ENCODE measurements at places on chromosomes 7 and 10. TPM values are rescaled to one million over a fixed set of nuclear protein-coding genes. Genes with fewer than 3 reads are reported as not detected.

DNA sequence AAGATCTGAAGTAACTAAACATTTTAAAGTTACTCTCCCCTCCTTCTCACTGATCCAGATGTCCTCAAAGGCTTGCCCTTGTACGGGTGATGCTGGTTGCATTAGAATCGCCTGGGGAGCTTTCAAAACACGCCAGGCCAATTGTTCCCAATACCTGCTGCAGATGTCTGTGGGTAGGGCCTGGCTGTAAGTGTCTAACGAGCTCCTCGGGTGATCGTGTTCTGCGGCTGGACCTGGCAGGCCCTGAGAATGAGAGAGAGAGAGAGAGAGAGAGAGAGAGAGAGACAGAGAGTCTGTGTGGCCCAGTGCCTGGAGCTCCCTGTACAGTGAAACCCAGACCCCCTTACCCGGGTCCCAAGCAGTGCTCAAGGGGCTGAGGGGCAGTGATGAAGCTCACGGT is 8.4 kb downstream of the COL13A1 start:
- DNase-seq: no peak

GRCh38 chr10:117948493-117948892 is 98.2 kb downstream of the RAB11FIP2 start:
- DNase-seq: no peak

- DNase-seq: no peak
Measured at GRCh38 chr10:17768957-17769356, 17.0 kb downstream of the TMEM236 start.

RNF32 gene
- total RNA-seq: 0.56 TPM

DNA sequence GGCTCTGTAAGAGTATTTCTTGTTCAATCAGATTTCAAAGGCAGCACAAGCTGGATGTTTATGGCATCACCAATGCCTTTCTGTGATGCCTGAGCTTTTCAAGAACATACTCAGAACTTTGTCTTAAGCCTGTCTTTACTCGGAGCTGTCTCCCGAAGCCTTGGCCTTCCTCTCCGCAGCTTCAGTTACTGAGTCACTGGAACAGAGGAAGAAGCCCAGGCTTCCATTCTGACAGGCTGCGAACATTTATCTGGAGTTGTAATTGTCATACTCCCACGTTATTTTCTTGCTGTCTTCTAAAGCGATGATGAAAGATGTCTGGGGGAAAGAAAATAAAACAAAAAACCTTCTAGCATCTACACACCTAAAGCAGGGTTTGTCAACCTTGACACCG is 43.9 kb downstream of the GRK5 start:
- no peak for DNase-seq

GRCh38 chr10:114956466-114956865 is 18.5 kb downstream of the TRUB1 start:
- DNase-seq: no peak

SPDYE16 gene
- total RNA-seq: 0.34 TPM

- no peak for DNase-seq
Measured at GRCh38 chr10:94889123-94889522, 49.3 kb upstream of the CYP2C9 start.

CADPS2 gene
- total RNA-seq: 11.5 TPM

- DNase-seq: no peak
Measured at GRCh38 chr10:72598769-72599701, 26.8 kb downstream of the MICU1 start.

DNA sequence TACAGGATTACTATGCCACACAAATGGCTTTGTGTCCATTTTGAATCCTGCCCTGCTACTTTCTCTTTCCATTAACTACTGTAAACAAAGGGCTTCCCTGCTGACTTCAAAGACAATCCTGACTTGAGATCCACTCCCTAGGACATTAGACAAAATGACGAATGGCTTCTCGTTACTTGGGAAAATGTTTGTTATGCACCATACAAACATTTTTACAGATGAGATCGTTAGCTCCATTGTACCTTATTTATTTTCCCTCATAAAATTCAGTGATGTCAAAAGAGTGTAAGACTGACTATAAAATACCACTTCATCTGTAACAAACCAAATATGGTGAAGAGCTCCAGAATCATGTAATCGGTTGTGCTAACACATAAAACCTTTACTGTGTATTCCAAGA is 121.8 kb downstream of the CD36 start:
- DNase-seq: no peak

- DNase-seq: no peak
Measured at GRCh38 chr7:50209461-50210135, 94.9 kb upstream of the IKZF1 start.

- DNase-seq: peak; percentile 30
Measured at GRCh38 chr10:123007558-123008354, 839 bp downstream of the IKZF5 start.

DNA sequence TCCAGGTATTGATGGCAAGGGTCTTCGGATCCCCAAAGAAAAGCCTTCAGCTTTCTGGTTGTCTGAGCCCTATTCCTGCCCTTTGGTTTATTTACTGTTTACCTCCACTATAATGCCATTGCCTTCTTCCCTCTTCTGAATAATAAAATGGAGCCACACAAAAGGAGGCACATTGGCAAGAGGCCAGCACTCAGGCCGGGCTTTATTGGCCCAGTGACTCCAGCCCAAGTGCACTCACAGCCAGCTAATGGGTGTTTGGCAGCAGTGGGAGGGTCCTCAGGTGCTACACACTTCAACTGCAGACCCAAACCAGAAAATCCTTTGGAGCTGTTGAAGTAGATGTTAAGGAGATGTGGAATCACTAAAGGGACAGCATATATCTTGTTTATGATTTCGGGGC is 336.0 kb downstream of the PLXNA4 start:
- no peak for DNase-seq

- peak; percentile 56 for DNase-seq
Measured at GRCh38 chr10:18233775-18234174, 93.6 kb downstream of the CACNB2 start.

- no peak for DNase-seq
Measured at GRCh38 chr7:128233471-128233870, 7.6 kb upstream of the LEP start.

PRPS1L1 gene
- not detected for total RNA-seq

DNA sequence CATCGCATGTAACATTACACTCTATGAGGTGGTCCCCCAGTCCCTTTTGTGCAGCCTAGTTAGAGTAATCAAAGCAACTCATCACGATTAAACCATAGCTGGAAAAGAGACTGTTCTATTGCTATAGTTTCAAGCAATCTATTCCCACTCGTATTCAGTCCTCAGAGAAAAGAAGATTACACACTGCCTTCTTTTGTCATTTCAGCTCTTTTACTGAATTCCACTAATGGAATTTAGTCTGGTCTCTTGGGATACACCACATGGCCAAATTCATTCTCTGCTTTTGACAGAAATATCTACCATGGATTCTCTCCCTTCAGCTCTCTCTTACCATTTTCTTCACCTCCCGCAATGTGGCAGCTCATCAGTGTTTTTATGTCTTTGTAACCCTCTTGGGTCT is 108.9 kb upstream of the HDAC9 start:
- no peak for DNase-seq

DYNC1I1 gene
- total RNA-seq: 18.5 TPM

MET gene
- 16.7 TPM for total RNA-seq

DNA sequence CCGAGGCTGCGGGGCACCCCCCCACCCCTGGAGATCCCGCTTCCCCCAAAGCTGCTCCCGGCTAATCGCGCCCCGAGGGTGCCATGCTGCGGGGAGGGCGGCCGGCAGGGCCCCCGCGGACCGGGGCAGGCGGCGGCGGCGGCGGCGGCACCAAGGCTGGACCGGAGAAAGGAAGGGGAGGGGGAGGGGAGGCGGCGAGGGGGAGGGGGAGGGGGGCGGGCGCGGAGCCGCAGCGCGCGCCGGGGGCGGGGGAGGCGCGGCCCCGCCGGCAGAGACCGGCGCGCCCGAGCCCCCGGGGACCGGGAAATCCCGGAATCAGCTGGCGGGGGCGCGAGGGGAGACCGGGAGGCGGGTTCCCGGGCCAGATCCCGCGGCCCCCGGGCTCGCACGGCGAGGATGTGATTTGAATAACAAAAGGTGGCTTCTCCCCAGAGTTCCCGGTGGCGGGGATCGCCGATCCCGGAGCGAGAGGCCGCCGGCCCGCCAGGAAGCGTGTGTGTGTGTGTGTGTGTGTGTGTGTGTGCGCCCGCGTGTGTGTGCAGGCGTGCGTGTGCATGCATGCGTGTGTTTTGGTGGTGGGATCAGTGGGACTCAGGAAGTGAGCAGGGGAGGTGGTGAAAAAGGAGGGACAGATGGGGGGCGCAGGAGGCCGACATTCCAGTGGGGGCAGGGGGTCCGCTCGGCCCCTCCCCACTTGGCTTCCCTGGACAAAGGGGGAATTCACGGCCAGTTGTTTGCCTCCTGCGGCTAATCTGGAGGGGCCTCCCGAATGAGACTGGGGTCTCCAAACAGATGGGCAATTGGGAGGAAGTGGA is 99.5 kb downstream of the HIP1 start:
- DNase-seq: peak; percentile 60

CFTR gene
- total RNA-seq: 0.37 TPM

ENO4 gene
- total RNA-seq: not detected

GRCh38 chr10:8338177-8338766 is 283.8 kb downstream of the GATA3 start:
- no peak for DNase-seq

RELN gene
- total RNA-seq: 3.3 TPM

DNA sequence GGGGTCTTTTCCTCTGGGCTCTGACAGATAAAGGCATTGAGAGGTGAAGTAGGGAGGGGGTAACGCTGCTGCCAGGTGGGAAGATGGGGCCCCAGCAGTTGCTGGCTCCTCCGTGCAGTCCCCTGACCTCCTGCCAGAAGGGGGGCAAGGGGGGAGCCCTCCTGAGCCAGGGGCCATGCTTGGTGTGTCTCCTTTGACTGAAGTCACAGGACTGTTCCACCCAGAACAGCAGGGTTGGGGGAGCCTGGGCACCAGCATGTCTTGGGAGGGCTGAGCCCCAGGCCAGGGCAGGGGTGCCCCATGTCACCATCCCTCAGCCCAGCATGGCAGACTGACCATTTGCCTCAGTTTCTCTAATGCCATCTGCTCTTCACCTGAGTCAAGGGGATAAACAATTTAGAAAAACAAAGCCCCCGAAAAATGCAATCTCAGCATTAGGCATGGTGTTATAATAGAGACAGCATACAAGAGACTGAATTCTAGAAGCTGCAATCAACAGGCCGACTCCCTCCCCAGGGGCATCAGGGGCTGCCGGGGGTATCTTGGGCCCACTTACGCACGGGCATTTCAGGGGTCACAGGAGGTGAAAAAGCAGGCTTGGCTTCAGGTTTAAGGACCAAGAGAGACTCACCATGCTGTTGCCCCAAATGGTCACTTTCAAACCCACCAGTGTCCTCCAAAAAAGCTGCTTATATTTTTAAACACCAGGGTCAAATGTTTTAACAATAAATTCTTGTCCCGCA is 108.6 kb upstream of the GPR26 start:
- DNase-seq: no peak
